ENCODE measurements at places on chromosomes 12 and 14.

DNA sequence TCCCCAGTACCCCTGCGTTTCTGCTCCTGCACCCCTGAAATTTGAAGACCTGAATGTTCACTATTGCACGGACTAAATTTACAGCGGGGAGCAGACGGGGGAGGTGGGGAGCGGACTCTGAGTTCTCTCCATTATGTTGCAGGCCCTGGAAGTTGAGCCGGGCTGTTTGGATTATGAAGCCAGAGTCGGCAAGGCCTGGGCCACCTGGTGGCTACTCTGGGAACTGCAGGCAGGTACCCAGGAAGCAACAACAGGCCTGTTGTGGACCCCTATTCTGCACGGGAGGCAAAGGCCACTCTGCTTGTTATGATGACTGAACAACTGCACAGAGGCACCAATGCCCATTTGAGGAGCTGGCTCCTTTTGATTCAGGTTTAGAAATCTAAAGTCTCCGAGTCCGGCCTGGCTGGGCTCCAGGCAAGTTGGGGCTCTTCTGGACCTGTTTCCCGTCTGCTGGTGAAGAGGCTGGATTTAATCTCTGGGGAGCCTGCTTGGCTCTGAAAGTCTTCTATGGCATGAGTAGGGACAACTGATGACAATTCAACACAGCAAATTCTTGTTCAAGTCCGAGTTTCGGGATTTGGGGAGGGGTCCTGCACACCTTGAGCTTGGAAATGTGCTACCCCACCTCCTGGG, 34.1 kb upstream of the FAM181A start:
- peak; percentile 67 for DNase-seq

DNA sequence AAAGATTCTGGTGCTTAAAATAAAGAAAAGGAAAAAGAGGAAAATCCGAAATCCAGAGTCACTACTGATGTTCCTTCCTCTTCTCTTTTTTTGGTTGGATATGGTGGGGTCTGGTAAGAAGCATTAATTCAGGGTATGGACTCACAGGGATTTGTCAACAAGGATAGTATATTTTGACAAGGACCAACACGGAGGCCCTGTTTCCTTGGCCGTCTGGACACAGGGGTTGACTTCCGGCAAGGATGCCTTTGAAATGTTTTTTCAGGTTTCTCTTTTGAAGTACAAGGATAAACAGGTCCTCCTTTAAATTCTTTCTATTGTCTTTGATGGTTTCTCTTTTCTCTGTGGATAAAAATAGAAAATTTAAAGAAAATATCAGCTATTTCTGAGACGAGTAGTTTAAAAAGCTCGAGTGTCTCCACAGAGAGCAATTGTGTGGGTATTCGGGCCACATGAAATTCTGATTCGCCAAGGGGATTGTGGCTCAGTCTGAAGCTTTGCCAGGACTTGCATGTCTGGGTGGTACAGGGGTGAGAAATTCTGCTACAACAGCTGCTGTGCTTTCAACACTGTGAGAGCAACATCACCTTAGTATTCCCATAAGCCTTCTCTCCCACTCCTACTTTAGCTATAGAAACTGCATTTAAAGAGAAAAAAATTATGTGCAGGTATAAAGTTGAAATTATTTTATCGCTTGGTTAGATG, 88.5 kb upstream of the CSRP2 start:
- DNase-seq = no peak

GRCh38 chr14:51619561-51619960, 32.1 kb upstream of the FRMD6 start:
- no peak for DNase-seq

- no peak for DNase-seq
Observed at GRCh38 chr12:111410431-111411184, 4.9 kb downstream of the SH2B3 start.

DNA sequence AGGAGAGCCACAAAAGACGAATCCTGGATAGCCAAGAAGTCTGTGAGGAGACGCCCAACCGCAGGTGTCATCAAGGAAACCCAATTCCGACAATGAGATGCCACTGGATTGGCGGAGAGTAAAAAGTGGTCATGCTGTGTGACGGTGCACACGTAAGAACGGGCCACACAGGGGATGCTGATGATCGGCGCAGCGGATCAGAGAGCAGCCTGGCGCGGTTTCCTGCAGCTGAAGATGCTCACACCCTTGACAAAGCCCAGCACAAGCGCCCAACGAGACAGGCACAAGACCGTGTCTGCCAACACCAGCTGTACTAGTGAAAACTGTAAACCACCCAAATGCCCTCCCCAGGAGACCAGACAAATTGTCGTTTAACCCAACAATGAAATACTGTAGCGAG, 55.8 kb downstream of the CCDC85C start:
- DNase-seq = no peak

DNA sequence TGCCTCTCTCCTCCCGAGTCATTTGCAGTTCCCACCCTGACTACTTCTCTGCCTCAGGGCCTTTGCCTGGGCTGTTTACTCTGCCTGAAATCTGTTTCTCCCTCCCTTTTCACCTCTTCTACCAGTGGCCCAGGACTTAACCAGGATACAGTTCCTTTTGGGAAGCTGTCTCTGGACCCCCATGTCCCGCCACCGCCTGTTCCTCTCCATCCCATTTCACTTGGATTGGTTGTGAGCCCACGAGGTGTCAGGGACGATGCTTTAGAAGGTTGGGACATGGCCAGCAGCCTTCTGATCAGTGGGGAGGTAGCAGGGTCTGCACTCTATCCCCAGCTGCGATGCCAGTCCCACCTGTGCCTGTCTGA, 51.8 kb downstream of the FAM222A start:
- no peak for DNase-seq

GRCh38 chr12:108686780-108687179, 44.5 kb downstream of the CORO1C start:
- peak; percentile 34 for DNase-seq

DNA sequence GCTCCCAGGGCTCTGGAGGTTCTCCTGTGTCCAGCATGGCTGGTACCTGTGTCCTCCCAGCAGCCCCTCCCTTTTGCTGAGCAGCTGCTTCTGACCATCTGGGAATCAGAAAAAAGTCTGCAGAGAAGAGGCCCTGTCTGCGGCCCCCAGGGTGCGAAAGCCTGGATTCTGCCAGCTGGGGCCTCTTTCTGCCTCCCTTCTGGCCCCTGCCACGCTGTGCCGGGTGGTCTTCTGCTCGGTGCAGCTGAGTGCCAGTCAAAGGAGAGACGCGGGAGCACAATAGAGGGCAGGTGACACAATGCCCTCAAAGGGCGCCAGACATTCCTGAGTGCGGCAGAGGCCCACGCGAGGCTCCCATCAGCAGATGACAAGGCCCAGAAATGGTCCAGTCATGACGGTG, 12.6 kb downstream of the BTBD6 start:
- DNase-seq = no peak

- DNase-seq = no peak
Observed at GRCh38 chr14:94682061-94682516, 69.9 kb downstream of the SERPINA3 start.

DNA sequence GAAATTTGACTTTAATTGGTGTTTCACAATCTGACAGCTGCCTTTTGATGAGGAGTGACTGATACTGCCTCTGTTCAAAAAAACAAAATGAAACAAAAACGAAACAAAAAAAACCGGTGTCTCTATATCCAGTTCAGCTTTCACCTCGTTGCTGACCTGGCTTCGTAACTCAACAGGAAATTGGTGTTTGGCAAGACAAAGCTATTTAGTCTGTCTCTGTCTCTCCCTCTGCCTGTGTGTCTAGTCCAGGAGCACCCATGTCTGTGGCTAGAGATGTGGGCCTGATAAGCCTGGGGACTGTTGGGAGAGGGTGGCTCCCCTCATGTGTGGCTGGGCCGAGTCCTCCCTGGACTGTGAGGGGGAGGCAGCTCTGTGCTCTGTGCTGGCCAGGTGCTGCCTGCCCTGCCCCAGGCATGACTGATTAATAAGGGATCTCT, 11.3 kb downstream of the CACNA1C start:
- DNase-seq = no peak

DNA sequence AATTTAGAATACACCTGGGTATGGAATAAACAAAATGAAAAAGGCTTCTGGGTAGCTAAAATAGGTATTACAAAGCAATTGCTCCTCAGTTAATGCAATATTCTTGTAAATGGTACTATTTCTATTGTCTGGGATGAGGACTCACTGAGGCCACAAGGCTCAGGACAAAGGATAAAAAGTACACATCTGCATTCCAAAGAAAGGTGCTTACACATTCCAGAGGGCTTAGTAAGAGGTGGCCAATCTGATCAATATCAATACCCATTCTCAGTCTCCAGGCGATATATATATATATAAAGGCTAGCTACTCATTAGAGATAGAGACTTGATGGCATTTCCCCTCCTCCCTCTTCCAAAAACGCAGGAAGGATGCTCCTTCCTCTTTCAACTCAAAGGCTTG, 43.8 kb downstream of the ATXN7L3B start:
- no peak for DNase-seq

GRCh38 chr14:23469127-23469905, at the start of gene NGDN:
TSS of gene NGDN (plus strand) at chr14:23469703. CDS start at chr14:23469716, 13 bp downstream.
- peak; percentile 97 for DNase-seq

DNA sequence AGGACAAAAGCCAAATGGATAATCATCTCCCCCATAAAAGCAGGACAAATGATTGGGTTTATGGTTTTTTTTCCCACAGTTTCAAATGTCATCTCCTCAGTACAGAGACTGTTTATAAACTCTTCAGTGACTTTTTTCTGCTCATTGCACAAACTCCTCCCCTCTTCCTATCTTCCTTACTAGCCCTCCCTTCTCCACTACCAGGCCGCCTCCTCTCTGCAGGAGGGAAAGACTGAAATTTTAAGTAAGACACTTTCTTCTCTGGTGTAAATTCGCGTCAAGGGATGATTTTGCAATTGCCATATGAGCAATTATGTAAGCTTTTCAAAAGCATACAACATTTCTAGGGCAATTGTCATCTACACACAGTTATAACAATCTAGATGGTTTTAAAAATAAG, 37.0 kb downstream of the BTG1 start:
- DNase-seq = peak; percentile 12

DNA sequence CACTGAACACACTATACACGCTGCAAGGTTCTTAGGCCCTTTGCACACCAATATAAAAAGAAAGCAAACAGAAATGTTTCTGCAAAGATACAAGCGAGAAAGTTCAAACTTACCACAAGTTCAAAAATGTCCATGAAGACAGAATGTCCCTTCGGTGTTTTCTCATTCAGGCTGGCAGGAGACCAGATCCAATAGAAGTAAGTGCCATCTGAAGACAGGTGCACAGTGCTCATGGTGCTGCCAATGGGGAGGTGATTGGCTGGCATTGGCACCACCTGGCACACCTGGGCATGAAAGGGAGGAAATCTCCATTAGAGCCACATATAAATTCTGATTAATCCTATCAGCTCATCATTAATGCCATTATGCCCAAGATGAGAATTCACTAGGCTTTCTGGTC, 76.3 kb downstream of the HECTD4 start:
- no peak for DNase-seq

GRCh38 chr14:74735125-74735524, 22.2 kb downstream of the FCF1 start:
- DNase-seq = no peak

GRCh38 chr12:90152897-90153624, 444.4 kb upstream of the ATP2B1 start:
- DNase-seq = no peak

DNA sequence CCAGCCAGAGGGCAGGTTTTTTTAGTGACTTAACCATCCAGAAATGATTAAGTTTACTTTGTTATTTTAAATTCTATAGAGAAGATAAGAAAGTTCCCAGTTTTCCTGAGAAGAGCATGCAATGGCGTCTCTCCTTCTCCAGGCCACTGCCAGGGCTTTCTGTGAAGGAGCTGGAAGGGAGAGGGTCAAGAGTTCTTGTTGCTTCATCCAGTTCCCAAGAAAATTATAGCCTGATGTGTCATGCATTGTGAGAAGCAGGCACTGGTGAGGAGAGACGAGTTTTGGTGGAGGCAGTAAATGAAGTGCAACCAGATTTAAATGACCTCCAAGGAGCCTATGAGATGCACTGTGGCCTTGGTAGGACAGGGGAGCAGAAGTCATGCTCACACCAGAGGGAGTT, 14.2 kb downstream of the ELK3 start:
- DNase-seq = no peak

- DNase-seq = no peak
Observed at GRCh38 chr12:94538318-94538717, 78.7 kb upstream of the CEP83 start.

GRCh38 chr14:92513966-92514843, 624 bp downstream of the RIN3 start:
- DNase-seq = peak; percentile 53

- no peak for DNase-seq
Observed at GRCh38 chr12:52739963-52740362, 36.6 kb upstream of the KRT77 start.

- no peak for DNase-seq
Observed at GRCh38 chr14:23125011-23125410, 6.0 kb upstream of the CEBPE start.

GRCh38 chr12:85663631-85664030, 172.6 kb downstream of the RASSF9 start:
- no peak for DNase-seq

DNA sequence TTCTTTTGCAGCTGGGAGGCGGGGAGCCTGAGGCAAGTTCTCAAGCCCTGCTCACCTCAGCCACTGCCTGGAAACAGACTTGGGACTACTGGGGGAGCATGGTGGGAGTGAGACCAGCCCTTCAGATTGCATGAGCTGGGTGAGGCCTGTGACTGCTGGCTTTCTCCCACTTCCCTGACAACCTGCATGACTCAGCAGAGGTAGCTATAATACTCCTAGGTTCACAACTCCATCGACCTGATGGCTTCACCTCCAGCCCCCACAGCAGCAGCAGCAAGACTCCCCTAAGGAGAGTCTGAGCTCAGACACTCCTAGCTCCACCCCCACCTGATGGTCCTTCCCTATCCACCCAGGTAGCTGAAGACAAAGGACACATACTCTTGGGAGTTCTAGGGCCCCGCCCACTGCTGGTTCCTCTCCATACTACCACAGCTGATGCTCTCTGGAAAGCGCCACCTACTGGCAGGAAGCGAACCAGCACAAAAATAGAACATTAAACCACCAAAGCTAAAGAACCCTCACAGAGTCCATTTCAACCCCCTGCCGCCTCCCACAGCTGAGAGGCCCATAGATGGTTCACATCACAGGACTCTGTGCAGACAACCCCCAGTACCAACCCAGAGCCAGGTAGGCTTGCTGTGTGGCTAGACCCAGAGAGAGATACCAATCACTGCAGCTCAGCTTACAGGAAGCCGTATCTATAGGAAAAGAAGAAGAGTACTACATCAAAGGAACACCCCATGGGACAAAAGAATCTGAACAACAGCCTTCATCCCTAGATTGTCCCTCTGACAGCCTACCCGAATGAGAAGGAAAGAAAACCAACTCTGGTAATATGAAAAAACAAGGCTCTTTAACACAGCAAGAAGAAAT, 68.7 kb downstream of the RPAP3 start:
- DNase-seq = peak; percentile 64

GRCh38 chr12:40325349-40325960, 100.7 kb downstream of the LRRK2 start:
- peak; percentile 19 for DNase-seq

GRCh38 chr14:94795372-94795771, 25.5 kb upstream of the GSC start:
- no peak for DNase-seq

- no peak for DNase-seq
Observed at GRCh38 chr14:61256826-61257468, 24.2 kb downstream of the TMEM30B start.

Measured in erythroblast (primary cell).